ENCODE measurements at places on chromosomes 6 and 20.
A peak's percentile ranks its signal among the peaks of the same experiment; 100 is the strongest.

DNA sequence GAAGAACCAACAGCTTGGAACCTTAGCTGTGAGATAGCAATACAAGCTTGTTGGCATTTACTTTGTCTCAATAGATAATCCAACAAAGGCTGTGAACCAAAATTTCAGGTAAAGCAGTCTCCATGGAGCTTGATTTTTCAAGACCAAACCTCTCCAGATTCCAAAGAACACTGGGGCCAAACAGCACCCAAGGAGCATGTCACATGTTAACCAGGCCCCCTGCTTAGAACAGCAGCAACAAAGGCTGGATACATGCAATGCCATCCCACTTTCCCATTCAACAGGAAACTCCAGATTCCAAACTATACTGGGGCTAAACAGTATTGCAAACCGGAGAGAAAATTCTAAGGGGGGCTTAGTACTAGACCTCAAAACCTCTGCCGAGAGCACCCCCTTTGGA, 15.8 kb upstream of the RNASET2 start:
- no peak for DNase-seq

DNA sequence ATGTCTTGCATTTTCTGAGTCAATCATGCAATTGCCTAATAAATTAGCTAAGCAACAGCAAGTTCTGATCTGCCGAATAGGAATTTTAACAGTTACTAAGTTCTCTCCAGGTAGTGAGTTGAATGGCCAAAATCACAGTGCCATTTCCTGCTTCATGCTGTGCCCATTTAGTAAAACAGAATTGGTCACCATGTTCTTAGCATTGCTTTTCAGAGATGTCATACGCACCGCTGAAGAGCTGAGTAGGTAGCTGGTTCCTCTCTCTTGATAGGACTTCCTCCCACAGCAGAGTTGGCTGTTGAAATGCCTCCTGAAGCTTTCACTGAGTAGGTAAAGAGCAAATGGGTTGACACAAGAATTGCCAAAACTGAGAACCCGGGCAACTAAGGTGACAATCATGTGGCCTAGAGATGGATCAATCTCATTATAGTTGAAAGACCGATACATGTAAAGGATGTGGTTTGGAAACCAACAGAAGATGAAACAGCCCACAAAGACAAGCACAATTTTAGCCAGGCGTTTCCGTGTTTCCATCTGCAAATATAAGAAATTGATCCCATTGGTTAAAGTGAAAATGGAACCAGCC, 57.1 kb upstream of the GJE1 start:
- DNase-seq, result no peak

DNA sequence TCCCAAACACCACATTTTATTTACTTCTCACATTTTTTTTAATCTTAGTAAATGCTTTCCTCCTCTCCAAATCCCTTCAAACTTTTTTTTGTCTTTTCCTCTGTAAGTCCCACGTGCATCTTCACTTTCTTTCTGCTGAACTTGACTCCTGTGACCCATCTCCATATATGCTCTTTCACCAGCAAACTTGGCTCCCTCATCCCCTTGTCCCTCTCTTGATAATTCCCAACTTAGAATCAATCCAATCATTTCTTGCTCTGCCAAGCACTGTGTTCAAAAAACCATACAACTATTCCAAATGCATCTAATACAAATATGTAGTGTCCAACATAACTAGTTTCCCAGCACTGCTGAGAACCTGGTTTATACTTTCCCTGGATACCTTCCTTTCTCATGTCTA, 519.4 kb downstream of the HDGFL1 start:
- DNase-seq, result no peak

DNA sequence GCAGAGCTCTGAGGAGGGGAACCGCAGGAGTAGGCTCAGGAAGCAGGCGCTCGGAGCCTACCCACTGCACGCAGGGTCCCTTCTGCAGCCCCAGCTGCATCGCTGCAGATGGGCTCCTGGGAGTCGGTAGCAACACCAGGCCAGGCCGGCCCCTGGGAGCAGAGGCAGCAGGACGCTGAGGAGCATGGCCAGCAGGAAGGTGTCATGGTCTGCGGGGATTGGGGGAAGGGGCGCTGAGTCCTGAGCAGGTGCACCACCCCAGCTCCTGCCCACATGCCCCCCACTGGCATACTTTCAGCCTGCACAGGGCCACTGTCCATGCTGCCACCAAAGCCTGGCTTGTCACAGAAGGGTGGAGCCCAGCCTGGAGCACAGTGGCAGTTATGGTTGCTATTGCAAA, 7.7 kb upstream of the GFRA4 start:
- DNase-seq, result no peak

GRCh38 chr6:74936886-74937285, 269.0 kb downstream of the COL12A1 start:
- DNase-seq, result no peak

DNA sequence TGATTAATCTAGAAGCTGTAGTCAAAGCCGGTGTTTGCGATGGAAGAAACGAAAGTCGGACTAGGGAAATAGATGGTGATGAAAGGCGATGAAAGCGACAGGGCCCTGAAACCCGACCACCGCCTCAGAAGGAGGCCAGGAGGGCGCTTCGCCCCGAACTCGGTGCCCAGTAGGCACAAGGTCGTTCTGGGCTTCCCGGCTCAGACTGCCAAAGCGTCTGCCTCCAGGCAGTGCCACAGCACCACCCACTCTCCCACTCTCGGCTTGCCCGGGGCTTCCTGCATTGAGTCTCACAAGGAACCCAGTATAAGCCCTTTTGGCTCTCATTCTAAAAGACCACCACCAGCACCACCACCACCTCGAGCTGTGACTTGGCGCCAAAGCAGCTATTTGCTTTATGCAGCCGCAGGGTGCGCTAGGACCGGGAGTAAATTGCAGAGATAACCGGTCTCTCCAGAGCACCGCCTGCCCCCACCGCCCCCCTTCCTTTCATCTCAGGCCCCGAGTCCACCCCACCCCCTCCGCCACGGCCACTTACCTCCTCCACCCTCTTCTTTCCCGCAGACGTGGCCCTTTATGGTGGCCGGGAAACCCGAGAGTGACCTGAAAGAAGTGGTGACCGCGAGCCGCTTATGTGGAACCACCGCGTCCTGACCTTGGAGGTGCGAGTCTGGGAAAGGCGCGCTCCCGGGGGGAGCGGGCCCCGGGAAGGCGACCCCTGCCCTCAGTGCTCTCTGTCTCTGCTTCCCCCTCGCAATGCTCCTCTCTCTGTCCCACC, 2.4 kb downstream of the TCF21 start:
- no peak for DNase-seq

DNA sequence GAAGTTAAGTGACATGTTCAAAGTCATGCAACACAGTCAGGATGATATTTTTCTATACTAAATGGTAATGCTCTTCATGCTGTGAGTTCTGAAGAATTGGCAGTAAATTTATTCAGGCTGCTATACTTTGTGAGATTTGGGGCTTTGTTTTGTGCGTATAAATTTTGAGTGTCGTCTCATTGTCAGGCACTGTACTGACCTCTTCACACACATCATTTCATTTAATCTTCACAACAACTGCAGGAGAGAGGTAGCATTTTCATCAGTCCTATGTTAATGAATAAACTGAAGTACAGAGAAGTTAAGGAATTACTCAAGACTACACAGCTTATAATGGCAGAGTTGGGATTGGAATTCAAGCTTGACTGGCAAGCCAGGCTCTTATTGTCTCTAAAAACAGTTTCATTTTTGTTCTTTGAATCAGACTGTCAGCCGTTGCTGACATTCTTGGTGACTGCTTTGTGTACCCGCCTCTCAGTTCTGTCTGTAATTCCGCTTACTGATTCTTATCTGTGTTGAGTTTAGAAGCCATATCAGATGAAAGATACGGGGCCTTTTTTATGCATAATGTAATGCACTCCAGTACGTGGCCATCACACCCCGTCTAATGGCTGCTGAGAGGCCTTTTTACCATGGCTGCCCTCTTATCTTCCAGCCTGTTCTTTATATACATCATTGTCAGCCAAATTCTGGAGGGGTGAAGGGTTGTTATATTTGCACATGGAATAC, 274.9 kb downstream of the UTRN start:
- DNase-seq, result no peak

DNA sequence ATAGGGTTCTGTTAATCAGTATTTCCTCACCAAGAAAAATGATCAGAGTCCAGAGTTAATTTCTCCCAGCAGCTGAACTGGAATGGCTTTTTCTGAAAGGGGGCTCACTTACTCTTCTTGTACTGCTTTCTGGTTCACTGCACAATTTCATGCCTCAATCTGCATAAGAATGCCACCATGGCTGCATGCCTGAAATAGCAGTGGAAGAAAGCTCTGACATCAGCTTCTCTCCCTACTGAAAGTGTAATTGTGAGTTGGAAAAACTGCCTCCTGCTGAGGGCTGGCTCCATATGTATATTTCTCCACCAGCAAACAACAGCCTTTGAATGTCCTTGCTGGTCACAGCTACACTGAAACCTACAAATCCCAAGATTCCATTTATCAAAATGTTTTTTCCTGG, 1027.2 kb upstream of the GJE1 start:
- DNase-seq, result peak; percentile 62

GRCh38 chr6:164694386-164694785, 615.0 kb downstream of the C6orf118 start:
- DNase-seq, result no peak

DNA sequence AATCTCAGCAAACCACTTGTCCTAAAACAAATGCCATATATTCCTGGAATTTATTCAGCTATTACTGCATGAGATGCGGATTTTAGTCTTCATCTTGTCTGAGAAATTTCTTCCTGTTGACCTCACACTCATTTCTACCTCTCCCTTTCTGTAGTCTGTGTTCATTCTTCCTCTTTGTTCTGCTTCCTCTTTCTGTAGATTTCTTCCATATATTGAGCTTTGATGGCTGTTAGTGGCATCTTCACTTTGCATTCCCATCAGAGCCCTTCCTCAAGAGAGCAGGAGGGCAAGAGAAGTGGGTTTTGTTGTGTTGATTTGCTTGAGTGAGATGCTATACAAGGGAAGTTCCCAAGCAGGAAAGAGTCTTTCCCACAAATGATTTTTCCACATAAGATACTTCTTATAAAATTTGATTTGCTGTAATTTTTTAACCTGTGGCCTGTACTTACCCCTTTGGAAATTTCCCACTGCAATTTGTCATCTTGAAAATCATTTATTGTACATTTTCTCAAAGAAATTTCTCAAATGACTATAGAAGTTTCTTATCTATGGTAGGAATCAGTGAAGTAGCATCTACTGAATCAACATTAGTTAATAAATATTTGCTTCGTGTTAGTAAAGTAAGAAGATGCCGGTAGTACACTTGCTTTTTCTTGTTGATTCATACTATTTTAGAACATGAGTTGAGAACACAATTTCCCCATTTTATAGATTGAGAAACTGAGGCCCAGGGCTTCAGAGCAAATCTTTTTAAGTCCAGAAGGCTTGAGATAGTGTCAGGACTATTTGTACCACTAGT, 43.8 kb downstream of the MAP3K4 start:
- DNase-seq, result no peak

GRCh38 chr6:39391182-39391581, 68.7 kb upstream of the KCNK16 start:
- no peak for DNase-seq

- no peak for DNase-seq
Measured at GRCh38 chr6:1499777-1500176, 109.9 kb upstream of the FOXC1 start.

- no peak for DNase-seq
Measured at GRCh38 chr20:31673943-31674463, 36.3 kb downstream of the COX4I2 start.

GRCh38 chr6:56172144-56172543, 75.2 kb downstream of the COL21A1 start:
- DNase-seq, result no peak

- no peak for DNase-seq
Measured at GRCh38 chr6:31874084-31874670, 4.6 kb downstream of the SLC44A4 start.

GRCh38 chr6:113540466-113540865, 316.7 kb upstream of the MARCKS start:
- no peak for DNase-seq

DNA sequence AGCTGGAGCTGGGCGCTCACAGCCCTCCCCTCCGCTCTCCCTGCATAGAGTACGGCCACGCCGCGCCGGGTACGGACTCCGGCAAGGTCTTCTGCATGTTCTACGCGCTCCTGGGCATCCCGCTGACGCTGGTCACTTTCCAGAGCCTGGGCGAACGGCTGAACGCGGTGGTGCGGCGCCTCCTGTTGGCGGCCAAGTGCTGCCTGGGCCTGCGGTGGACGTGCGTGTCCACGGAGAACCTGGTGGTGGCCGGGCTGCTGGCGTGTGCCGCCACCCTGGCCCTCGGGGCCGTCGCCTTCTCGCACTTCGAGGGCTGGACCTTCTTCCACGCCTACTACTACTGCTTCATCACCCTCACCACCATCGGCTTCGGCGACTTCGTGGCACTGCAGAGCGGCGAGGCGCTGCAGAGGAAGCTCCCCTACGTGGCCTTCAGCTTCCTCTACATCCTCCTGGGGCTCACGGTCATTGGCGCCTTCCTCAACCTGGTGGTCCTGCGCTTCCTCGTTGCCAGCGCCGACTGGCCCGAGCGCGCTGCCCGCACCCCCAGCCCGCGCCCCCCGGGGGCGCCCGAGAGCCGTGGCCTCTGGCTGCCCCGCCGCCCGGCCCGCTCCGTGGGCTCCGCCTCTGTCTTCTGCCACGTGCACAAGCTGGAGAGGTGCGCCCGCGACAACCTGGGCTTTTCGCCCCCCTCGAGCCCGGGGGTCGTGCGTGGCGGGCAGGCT, 4.6 kb downstream of the KCNK15 start:
- no peak for DNase-seq

- no peak for DNase-seq
Measured at GRCh38 chr6:47701363-47701762, 3.0 kb downstream of the ADGRF4 start.

DNA sequence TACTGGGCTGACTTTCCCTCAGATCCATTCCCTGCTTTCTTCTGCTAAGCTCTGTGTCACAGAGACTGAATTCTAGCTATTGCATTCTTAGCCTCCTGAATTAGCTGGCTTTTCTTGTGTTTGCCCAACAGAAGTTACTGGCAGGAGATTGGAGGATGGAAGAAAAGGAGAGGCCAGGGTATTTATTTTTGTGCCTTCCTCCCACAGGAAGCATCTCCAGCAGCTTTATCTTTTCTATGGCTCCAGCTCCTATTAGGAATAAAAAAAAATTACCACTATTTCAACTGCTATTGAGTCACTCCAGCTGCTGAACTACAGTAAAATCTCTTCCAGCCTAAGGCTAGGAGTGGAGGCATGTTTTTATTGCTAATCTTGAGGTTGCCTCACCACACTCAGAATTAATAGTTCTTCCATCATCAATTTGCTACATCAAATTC, 492.4 kb downstream of the RFPL4B start:
- no peak for DNase-seq

GRCh38 chr20:1801929-1802306, 93.3 kb upstream of the SIRPA start:
- DNase-seq, result no peak

- DNase-seq, result no peak
Measured at GRCh38 chr20:50335105-50335504, 144.5 kb downstream of the CEBPB start.
